ENCODE measurements at places on chromosomes 7 and 10. TPM values are rescaled to one million over a fixed set of nuclear protein-coding genes. Genes with fewer than 3 reads are reported as not detected.

TMEM178B gene
- total RNA-seq, result not detected

DRGX gene
- total RNA-seq, result not detected

GLUD1 gene
- 524 TPM for total RNA-seq

NRCAM gene
- total RNA-seq, result 1.1 TPM

HMX3 gene
- 0.20 TPM for total RNA-seq

AOC1 gene
- 18.9 TPM for total RNA-seq

MUC3A gene
- 9.4 TPM for total RNA-seq

CDH23 gene
- 20.9 TPM for total RNA-seq

TFR2 gene
- 689 TPM for total RNA-seq

ZPBP gene
- not detected for total RNA-seq

HOXA9 gene
- not detected for total RNA-seq

ANKRD30A gene
- not detected for total RNA-seq

LBX1 gene
- total RNA-seq, result not detected

ICA1 gene
- total RNA-seq, result 1.9 TPM

MAPK8 gene
- total RNA-seq, result 22.4 TPM

AGBL3 gene
- 2.1 TPM for total RNA-seq

All from left lobe of liver (tissue), 2 donors.